ENCODE measurements at places on chromosomes 16 and 17.
A peak's percentile ranks its signal among the peaks of the same experiment; 100 is the strongest.

DNA sequence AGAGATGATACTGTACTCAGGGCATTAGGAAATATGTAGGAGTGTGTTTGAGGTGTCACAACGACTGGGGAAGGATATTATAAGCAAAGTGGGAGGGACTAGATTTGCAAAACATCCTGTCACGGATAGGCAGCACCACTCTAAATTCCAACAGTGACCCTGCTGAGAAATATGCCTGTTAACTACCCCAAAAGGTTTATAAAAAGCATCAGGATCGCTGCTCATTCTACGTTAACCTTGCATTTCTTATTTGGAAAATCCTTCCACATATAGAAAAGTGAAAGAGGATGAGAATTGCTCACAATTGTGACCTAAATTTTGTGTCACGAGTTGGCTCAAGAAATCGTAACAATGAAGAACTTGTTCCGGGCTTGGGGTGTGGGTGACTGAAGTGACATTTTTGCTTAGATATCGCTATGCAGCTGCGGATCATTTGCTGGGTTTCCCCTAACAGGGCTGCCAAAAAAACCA lies 51.6 kb downstream of the N4BP1 start:
- no peak for DNase-seq

DNA sequence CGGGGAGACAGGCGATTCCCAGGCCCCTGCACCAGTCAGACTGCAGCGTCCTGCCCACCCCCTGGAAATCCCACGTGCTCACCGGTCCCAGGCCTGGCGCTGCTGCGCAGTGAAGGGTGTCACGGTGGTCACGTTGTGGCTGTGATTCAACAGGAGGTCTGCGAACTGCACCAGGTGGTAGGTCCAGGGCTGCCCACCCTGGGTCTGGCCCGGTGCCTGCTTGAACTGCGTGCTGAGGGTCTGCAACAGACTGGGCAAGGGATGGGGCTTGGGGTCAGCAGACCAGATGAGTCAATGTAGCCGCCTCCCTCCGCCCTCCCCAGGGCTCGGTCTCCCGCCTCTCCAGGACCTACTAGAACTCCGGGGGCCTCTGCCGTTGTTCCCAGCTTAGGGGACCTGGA lies 7.1 kb downstream of the MYBBP1A start:
- no peak for DNase-seq

DNA sequence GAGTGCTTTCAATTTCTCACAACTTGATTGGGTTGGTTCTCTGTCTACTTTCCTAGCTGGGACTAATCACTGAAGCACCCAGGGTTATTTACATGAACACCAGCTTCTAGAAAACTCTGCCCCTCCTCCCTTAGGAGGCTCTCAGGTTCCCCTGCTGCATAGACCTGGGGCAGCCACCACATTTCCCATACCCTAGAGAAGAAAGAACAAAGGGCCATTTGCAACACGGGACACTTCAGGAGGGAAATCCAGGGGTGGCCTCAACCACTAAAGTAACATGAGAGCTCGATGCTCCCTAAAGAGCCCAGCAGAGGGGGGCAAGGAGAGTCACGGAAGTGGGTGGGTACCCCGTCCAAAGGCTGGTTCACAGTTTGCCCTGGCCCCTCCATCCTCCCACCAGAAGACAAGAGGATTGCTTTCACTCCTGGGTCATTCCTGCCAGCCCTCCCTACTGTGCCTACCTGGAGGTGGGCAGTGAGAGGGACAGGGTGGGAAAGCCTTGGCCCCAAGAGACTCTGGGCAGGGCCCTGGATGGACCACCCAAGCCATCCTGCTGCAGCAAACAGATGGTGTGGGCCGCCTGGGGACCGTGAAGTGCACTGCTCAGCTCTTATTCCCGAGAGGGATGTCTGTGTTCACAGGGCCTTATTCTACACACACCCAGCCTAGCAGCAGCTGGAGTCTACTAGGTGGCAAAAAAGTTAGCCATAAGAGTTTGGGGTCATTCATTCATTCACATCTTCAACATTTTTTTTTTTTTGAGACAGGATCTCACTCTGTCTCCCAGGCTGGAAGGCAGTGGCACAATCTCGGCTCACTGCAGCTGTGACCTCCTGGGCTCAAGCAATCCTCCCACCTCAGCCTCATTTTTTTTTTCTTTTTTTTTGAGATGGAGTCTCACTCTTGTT lies 392.1 kb downstream of the SOX9 start:
- DNase-seq = no peak

- no peak for DNase-seq
These were observed 265.1 kb downstream of the CDH13 start for GRCh38 chr16:82891918-82892317.

GRCh38 chr17:57580055-57580739 lies 164.9 kb downstream of the CCDC182 start:
- no peak for DNase-seq

- no peak for DNase-seq
These were observed 13.9 kb upstream of the TBX2 start for GRCh38 chr17:61385577-61386236.

- no peak for DNase-seq
These were observed 1.9 kb upstream of the DPEP3 start for GRCh38 chr16:67982011-67982696.

GRCh38 chr16:10971560-10971961 lies 27.2 kb downstream of the CLEC16A start:
- DNase-seq = peak; percentile 14

GRCh38 chr16:84484579-84485254 lies 19.7 kb downstream of the MEAK7 start:
- DNase-seq = no peak

GRCh38 chr16:53022374-53022773 lies 30.3 kb downstream of the CHD9NB start:
- no peak for DNase-seq

DNA sequence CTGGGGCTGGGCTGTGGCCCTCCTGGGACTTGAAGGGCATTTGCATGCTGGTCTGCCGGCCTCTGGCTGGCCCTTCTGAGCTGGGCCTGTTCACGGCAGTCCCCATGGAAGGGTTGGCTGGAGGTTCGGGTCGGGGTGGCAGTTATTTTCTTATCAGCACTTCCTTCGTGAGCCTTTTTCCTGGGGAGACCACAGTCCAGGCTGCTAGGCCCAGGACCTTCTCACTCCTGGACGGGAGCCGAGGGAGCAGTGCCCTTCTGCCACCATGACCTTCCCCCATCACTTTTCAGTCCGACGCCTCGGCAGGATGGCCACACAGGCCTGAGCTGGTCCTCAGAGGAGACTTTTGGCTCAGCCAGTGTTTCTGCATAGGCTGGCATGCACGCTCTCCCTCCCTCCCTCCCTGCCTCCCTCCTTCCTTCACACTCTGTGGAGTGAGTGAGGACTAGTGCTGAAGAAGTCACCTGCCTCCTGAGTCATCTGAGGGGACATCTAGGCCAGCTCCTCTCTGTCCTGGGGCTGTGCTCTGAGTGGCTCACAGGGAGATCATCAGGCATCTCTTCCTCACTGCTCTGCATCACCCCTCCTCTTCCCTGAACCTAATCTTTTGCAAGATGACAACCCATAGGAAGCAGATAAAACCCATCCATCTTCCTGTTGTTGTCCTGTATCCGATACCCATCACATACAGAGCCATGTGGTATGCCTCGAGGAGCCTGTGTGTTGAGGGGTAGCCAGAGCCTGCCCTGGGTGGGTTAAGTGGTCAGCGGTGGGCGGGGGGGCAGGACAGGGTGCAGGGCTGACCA lies 109.7 kb downstream of the RAP1GAP2 start:
- DNase-seq = no peak

DNA sequence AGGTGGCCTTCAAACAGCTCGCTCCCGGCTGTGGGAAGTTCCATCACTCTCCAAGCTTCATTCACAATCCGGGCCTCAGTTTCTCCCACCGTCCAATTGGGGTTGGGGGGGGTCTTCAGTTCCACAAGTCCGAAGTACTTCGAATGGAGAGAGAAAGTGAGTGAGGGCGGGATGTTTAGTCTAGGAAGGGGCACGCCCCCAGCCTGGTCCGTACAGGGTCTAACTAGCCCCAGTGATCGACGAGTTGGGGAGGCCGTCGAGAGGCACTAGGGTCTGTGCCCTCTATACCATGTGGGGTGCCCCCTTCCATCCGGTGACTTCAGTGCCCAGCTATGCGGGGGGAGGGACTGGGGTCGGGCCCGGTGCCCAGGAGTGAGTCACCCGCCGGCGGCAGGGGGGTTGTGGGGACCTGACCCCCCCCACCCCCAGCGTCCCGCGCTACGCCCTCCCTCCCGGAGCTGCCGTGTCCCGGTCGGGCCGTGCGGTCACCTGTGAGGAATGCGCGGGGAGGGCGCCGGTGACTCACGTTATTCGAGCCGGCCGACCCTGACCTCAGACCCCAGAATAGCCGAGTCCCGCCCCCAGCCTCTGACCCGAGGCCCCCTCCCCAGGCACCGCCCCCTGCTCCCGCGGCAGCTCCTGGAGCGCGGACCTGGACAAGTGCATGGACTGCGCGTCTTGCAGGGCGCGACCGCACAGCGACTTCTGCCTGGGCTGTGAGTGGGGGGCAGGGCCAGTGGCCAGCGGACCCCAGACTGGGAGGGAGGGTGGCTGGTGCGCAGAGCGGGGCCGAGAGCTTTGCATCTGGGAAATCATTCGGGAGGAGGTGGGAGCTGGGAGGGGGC lies 658 bp downstream of the TNFRSF12A start:
- DNase-seq = peak; percentile 76

- no peak for DNase-seq
These were observed 25.7 kb downstream of the AKAP1 start for GRCh38 chr17:57110579-57111325.

DNA sequence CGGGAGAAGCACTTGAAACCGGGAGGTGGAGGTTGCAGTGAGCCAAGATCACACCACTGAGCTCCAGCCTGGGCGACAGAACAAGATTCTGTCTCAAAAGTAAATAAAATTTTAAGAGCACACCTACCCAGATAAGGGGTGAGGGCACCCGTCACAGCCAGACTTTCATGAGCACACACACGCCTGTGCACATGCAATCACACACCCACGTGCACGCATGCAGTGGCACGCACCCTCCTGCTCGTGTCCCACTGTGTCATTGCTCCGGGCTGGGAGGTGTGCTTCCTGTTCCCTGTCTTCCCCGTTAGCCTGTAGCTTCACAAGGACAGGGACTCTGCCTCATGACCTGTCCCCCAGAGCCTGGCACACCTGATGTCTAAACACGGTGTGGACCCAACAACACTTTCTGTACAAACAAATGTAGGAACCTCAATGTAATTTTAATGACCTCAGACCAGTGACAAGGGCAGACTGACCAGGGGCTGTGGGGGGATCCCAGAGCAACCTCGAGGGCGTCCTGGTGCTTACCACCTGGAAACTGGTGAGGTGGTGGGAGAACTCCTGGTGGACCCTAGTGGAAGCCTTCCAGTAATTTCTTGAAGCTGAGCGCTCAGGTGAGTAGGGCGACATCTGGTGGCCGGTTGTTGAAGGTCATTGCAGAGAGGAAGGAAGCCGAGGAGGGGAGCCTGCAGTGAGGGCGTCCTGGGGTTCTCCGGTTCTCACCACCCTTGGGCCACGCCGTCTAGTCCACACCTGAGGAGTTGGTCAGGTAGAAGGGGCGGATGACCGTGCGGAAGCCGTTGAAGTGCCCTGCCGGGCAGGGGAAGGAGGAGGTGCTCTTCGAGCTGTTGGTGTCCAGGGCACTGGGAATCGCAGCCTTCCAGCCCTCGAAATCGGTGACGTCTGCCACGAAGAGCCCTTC lies 8.6 kb downstream of the LGALS3BP start:
- peak; percentile 46 for DNase-seq

DNA sequence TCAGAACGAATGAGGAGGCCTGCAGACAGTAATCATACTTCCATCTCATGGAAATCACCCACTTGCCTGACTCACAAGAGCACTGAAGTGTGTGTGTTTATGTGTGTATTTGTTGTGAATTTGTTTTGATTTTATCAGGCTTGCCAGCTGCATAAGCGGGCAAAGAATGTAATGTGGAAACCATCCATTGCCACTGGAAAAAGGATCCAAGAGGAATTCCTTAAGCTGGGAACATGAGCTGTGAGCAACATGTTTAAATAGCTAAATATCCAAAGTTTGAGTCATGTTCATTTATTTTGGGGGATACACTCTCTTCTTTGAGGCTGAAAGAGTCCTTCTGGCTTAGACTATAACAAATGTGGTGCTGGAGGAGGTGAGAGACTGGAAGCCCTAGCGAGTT lies 198.4 kb upstream of the TBX2 start:
- DNase-seq = no peak

- no peak for DNase-seq
These were observed 151.8 kb downstream of the IRF8 start for GRCh38 chr16:86050591-86051367.

GRCh38 chr16:26993511-26993910 lies 73.2 kb upstream of the C16orf82 start:
- no peak for DNase-seq

- no peak for DNase-seq
These were observed 14.0 kb upstream of the ALDOA start for GRCh38 chr16:30051518-30051917.
